H1 (cell line): ENCODE measurements at places on chromosomes 2 and 18. TPM values are rescaled to one million over a fixed set of nuclear protein-coding genes. Genes with fewer than 3 reads are reported as not detected.

The RGPD3 gene
- total RNA-seq = 0.17 TPM in 1 of 2 replicates, not detected in the other

The NPPC gene
- 2.1 and 4.7 TPM in 2 replicates for total RNA-seq

The ATP8B1 gene
- 3.1 and 4.6 TPM in 2 replicates for total RNA-seq

The SERPINB4 gene
- 0.32 and 0.96 TPM in 2 replicates for total RNA-seq

The DYSF gene
- total RNA-seq = 7.1 and 8.5 TPM in 2 replicates

The RBM44 gene
- 0.21 and 0.43 TPM in 2 replicates for total RNA-seq

The RTP5 gene
- total RNA-seq = not detected in 2 replicates

The SNED1 gene
- total RNA-seq = 1.9 and 2.4 TPM in 2 replicates

The CFAP210 gene
- total RNA-seq = 0.37 and 0.86 TPM in 2 replicates

The TRIM54 gene
- total RNA-seq = 3.9 and 4.2 TPM in 2 replicates

The CTIF gene
- total RNA-seq = 17.8 and 22.0 TPM in 2 replicates

The XDH gene
- 0.98 and 1.2 TPM in 2 replicates for total RNA-seq

The LIMS3 gene
- 2.0 and 2.7 TPM in 2 replicates for total RNA-seq

The SPP2 gene
- not detected in 2 replicates for total RNA-seq

The TEX261 gene
- total RNA-seq = 24.3 and 25.2 TPM in 2 replicates

The MEP1B gene
- not detected in 2 replicates for total RNA-seq

The DSG1 gene
- 0.06 TPM in 1 of 2 replicates, not detected in the other for total RNA-seq

The EFEMP1 gene
- 14.0 and 15.5 TPM in 2 replicates for total RNA-seq

The ZNF512 gene
- total RNA-seq = 37.9 and 39.2 TPM in 2 replicates

The RAB17 gene
- total RNA-seq = 83.4 and 83.8 TPM in 2 replicates

The FAM117B gene
- total RNA-seq = 21.4 and 22.6 TPM in 2 replicates

The LIPG gene
- 9.8 and 11.8 TPM in 2 replicates for total RNA-seq

The TBR1 gene
- total RNA-seq = not detected in 2 replicates

The CCNT2 gene
- 38.3 and 39.7 TPM in 2 replicates for total RNA-seq

The CFC1 gene
- total RNA-seq = 0.31 TPM in 1 of 2 replicates, not detected in the other

The CAPN14 gene
- 0.07 and 0.08 TPM in 2 replicates for total RNA-seq

The ABCG8 gene
- total RNA-seq = not detected in 2 replicates

The PER2 gene
- 5.5 TPM in 2 replicates for total RNA-seq

The SH2D6 gene
- 1.3 TPM in 1 of 2 replicates, not detected in the other for total RNA-seq

The CMPK2 gene
- total RNA-seq = 0.28 and 0.31 TPM in 2 replicates

The MZT2A gene
- total RNA-seq = 116 and 123 TPM in 2 replicates

The SP5 gene
- 0.31 TPM in 1 of 2 replicates, not detected in the other for total RNA-seq

The MCFD2 gene
- 74.2 and 76.2 TPM in 2 replicates for total RNA-seq

The ADD2 gene
- total RNA-seq = 166 and 170 TPM in 2 replicates

The NEU4 gene
- total RNA-seq = 0.50 and 0.82 TPM in 2 replicates

The SKOR2 gene
- total RNA-seq = 0.11 and 0.21 TPM in 2 replicates

The FASTKD1 gene
- 69.2 and 70.8 TPM in 2 replicates for total RNA-seq

The KLHL41 gene
- not detected in 2 replicates for total RNA-seq

The SP110 gene
- total RNA-seq = 7.1 and 8.2 TPM in 2 replicates

The C2orf15 gene
- total RNA-seq = 5.5 and 6.5 TPM in 2 replicates
